ENCODE measurements at places on chromosomes 1 and 21. TPM values are rescaled to one million over a fixed set of nuclear protein-coding genes. Genes with fewer than 3 reads are reported as not detected.

GRCh38 chr21:28220680-28221079 is 772.0 kb downstream of the LTN1 start:
- DNase-seq = no peak

DNA sequence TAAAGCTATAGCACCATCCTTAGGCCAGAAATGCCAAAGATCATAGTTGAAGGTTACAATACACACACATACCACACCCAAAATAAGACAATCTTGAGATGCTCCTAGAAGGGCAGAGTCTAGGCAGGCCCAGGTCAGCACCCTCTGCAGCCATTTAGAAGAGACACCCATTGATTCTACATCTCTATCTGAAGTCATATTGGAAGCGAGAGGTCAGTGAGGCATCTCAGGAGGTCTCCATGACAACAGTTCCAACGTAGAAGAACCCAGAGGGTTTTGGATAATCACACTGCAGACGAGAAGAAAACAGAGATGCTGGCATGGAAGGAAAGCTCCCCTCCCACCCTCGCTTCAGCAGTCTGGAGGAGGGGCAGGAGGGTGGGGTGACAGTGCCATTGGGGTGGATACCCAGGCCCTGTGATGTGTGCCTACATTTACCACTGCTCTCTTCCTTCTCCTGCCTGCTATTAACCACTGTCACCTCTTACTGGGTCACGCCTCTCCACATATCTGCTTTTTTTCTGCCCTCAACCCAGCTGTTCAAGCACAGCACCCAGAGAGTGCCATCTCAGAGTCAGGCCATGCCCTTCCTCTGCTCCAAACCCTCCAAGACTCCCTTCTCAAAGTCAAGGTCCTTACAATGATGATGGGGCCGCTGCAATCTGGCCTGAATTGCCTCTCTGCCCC is 6.2 kb downstream of the TMCO4 start:
- no peak for DNase-seq

Gene PLA2G2A
- total RNA-seq = 59.6 TPM

DNA sequence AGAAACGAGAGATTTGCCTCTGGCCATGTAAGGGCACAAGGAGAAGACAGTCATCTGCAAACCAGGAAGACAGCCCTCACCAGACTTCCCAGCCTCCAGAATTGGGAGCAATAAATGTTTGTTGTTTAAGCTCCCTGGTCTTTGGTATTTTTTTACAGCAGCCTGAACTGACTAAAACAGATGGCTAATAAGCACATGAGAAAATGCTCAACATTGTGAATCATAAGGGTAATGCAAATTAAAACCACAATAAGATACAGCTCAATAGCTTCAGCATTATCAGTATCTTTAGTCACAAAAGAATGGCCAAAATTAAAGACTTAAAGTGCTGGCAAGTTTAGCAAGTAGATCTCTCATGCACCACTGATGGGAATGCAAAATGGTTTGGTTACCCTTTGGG is 11.7 kb downstream of the UBE2G2 start:
- no peak for DNase-seq

GRCh38 chr1:65953170-65953569 is 160.5 kb downstream of the PDE4B start:
- DNase-seq = no peak

GRCh38 chr1:2845869-2846268 is 44.4 kb upstream of the TTC34 start:
- DNase-seq = no peak

DNA sequence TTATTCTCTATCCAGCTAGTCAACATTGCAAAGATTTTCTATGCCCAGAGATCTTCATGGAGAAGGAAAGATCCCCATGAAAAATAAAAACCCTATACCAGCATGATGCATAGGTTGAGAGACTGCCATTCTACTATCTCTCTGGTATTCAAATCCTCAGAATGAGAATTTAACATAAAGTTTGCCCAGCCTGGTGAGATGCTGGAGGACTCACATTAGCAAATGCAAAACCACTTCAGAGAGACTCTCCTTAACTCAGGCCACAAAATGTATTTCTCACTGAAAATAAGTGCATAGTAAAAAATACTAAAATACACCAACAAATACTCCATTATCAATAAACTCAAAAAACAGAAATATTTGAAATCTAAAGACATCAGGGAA is 430.0 kb upstream of the RUNX1 start:
- no peak for DNase-seq

GRCh38 chr1:178011465-178011828 is 41.6 kb upstream of the SEC16B start:
- no peak for DNase-seq
